Activated CD8-positive, alpha-beta T cell treated with anti-CD3 and anti-CD28 coated beads, Interleukin-2, amount 10 ng/mL, durations not matched to agents 7 days and 5 days (primary cell): ENCODE measurements at places on chromosomes 3 and 15. TPM values are rescaled to one million over a fixed set of nuclear protein-coding genes. Genes with fewer than 3 reads are reported as not detected.

CHRFAM7A gene
- total RNA-seq: 2.3 TPM

- no peak overlapping the region for H3K27ac ChIP-seq
- H3K36me3 ChIP-seq: no peaks in the 10 kb centered on the region
- peaks cover 7% of the 10 kb centered on the region for H3K27me3 ChIP-seq
- peaks cover 8% of the 10 kb centered on the region for H3K4me1 ChIP-seq
- H3K4me3 ChIP-seq: no peak overlapping the region
Observed at GRCh38 chr15:78979456-78980320, 34.8 kb upstream of the CTSH start.

GRCh38 chr3:158121295-158121694, 11.4 kb downstream of the RSRC1 start:
- H3K4me3 ChIP-seq: no peak overlapping the region
- no peak overlapping the region for H3K27ac ChIP-seq
- H3K4me1 ChIP-seq: peaks cover 2% of the 10 kb centered on the region
- no peak for DNase-seq

- H3K27ac ChIP-seq: no peak overlapping the region
- no peaks in the 10 kb centered on the region for H3K27me3 ChIP-seq
- H3K4me1 ChIP-seq: no peaks in the 10 kb centered on the region
Observed at GRCh38 chr3:50122661-50123391, 32.3 kb upstream of the SEMA3F start.
